Dermis lymphatic vessel endothelial cell (primary cell): ENCODE measurements at places on chromosomes 1 and 21. TPM values are rescaled to one million over a fixed set of nuclear protein-coding genes. Genes with fewer than 3 reads are reported as not detected.

Gene ZFP69
- total RNA-seq: 1.8 and 2.3 TPM in 2 replicates

Gene ANGPTL7
- not detected in 2 replicates for total RNA-seq

Gene TM2D1
- total RNA-seq: 46.4 and 46.8 TPM in 2 replicates

Gene KRTAP12-4
- not detected in 2 replicates for total RNA-seq
